H7 (cell line): ENCODE measurements at places on chromosomes 7 and 10.

- no peak for DNase-seq
Observed at GRCh38 chr7:155962968-155963300, 150.7 kb upstream of the SHH start.

- DNase-seq = no peak
Observed at GRCh38 chr10:22343731-22344130, 1.6 kb upstream of the SPAG6 start.

DNA sequence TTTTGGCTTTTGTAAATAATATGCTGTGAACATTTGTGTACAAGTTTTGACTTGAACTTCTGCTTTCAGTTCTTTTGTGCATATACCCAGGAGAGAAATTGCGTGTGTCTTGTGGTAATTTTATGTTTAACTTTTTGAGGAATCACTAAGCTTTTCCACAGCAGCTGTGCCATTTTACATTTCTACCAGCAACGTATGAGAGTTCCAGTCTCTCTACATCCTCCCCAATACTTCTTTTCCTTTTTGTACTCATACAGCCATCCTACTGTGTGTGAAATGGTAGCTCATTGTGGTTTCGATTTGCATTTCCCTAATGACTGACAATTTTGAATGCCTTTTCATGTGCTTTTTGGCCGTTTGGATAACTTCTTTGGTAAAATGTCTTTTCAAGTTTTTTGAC is 66.3 kb upstream of the INHBA start:
- no peak for DNase-seq

GRCh38 chr10:132977076-132977475 is 34.7 kb upstream of the CFAP46 start:
- DNase-seq = no peak

GRCh38 chr7:135348493-135348892 is 114.9 kb downstream of the STRA8 start:
- DNase-seq = no peak

- DNase-seq = no peak
Observed at GRCh38 chr7:25429731-25430130, 201.4 kb upstream of the NPVF start.

DNA sequence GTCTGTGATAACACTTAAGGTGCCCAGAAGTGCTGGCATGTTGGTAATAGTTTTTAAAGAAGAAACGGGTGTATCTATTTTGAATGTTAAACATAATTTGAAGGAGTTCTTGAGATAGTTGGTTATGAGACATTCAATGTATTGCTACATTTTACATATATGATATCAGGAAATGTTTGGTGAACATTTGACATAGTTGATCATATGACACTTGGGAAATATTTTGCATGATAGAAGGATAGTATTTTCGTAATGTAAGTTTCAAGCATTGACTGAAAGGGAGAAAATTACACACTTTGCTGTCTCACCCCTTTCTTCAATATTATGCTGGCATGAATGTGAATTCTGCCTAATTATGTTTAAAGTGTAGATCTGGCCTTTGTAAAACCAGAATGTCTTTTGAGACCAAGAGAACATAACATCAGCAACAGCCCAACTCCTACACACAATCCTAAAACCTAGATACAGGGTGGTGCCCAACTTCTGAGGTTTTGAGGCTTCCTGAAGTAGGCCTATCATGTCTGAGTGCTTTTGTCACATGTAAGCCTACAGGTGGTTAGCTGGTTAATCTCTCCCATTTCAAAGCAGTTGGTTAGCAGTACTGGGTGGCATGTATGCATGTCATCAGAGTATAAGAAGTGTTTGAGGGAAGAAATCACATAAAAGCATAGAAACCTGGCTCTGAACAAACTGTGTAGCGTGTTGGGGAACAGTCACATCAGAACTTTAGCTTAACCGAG is 2.1 kb downstream of the ADD3 start:
- DNase-seq = no peak

DNA sequence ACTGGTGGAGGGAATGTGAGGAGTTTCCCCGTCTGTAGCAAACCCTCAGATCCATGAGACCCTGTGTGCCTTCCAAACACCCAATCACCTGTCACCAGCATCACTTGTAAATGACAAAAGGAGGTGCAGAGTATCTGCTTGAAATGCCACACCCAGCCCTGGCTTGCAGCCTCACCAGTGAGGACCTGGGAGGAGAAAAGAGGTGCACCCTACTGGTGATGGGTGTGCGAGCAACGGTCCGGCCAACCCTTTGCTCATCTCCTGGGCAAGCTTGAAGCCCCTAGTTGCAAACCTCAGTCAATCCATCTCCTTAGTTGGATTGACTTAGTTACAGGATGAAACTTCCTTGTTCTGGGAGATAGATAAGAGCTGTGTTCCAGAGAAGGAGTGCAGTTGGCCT is 62.4 kb upstream of the WAPL start:
- DNase-seq = peak; percentile 64

- no peak for DNase-seq
Observed at GRCh38 chr7:80729591-80730320, 91.3 kb downstream of the CD36 start.

DNA sequence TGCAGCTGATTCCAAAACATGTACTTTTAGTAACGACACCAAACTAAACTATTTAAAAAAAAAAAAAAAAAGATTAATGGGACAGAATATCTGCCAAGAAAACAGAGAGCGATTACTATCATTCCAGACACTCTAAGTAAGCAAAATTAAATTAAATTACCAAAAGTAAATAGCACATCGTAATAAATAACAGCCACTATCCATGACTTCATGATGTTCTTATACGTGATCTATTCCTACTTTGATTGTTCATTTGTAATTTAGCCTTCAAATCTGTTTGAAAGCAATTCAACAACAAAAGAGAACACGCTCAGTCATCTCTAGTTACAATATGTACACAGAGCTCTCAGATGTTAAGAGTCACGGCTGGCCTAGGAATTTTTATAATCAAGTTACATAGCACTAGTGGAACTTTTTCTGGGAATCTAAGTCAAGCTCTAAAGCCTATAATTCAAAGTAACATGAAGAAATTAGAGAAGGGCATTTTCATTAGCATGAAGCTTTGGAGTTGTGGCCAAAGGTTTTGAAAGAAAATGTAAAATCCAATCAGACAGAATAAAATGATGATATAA is 241.7 kb upstream of the NEBL start:
- no peak for DNase-seq

GRCh38 chr7:142231716-142232115 is 26.1 kb downstream of the PRSS58 start:
- DNase-seq = peak; percentile 80

DNA sequence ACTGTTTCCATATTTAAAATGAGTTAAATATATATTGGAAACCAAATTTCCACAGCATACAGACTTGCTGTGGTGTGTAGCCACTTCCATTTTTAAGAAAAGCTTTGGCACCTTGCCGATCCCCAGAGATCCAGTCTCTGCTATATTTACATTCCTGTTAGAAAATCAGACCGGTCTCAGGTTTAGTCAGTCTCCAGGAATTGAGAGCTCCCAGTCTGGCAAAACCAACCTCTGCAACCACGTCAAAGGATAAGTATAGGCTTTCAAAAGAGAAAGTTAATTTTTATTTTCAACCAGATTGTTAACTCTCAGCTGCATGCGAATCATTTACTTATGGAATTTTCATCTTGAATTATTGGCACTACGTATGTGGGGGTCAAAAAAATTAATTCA is 28.2 kb downstream of the PUS7 start:
- DNase-seq = no peak

GRCh38 chr7:90661290-90662151 is 65.4 kb downstream of the CDK14 start:
- DNase-seq = peak; percentile 4

DNA sequence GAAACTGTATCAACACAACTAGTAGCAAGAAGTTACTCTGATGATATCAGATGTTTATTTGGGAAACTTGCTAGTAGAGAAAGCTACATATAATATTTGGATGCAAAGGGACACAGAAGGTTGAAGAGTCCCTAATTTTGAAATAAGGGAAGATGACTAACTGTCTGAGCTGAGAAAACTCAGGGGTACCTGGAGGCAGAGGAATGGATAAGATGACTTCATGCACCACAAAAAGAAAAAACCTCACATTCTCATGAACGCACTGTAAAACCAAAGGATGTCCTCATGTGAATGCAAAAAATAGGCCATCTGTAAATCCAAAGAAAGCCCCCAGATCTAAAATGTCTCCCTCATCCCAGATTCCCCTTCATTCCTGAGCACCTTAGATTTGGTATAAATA is 29.3 kb downstream of the PRSS2 start:
- no peak for DNase-seq

- DNase-seq = no peak
Observed at GRCh38 chr7:122727354-122727753, 24.6 kb upstream of the RNF148 start.

DNA sequence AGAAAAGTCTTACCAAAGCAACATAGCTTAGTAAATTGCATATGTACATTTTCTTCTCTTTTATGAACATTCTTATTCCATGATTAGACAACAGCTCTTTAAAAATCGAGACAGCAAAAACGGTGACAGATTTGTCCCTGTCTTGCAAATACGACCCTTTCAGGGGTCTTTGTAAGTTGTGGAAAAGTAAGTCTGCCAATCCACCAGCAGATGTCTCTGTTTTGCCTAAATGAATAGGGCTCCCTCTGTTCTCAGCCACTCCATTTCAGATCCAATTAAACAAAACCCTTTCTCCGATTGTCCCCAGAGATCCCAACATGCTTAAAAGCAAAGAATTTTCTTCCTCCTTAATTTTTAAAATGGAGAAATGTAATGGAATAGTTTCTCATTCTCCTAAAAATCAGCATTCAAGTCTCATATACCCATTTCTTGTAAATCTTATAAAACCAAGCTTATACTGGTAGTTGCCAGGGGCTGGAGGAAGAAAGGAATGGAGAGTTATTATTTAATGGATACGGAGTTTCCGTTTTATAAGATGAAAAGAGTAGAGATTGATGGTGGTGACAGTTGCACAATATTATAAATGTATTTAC is 61.0 kb upstream of the NFE2L3 start:
- peak; percentile 78 for DNase-seq

- no peak for DNase-seq
Observed at GRCh38 chr10:125482108-125482507, 200.9 kb downstream of the TEX36 start.

- peak; percentile 77 for DNase-seq
Observed at GRCh38 chr7:24318326-24318725, 34.3 kb downstream of the NPY start.

DNA sequence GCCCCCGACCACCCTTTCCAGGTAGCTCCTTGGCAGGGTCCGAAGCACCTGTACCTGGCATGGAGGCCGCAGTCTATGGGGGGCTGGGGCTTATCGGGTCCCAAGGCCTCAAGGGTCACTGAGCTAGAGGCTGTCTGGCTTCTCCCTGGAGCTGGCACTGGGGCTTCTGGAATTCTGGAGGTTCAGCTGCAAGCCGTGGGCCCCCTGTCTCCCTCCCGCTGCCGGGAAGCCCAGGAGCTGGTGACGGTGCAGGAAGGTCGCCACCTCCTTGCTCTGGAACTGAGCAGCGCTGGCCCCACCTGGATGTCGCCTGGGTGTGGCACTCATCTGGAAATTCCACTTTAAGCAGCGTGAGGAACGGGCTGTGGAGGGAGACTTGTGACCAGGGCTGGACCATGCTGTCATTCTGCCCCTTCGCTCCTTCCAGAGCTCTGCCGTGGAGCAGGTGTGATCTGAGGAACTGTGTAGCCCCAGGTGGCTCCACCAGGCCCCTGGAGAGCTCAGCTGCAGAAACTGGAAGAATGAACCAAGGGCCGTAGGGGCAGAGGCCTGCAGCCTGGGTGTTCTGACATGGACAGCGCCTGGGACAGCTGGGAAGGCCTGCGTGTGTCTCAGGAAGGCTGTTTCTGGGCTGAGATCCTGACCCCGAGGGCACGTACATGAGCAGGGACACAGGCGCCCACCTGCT is 129.7 kb upstream of the PPP2R2D start:
- no peak for DNase-seq

DNA sequence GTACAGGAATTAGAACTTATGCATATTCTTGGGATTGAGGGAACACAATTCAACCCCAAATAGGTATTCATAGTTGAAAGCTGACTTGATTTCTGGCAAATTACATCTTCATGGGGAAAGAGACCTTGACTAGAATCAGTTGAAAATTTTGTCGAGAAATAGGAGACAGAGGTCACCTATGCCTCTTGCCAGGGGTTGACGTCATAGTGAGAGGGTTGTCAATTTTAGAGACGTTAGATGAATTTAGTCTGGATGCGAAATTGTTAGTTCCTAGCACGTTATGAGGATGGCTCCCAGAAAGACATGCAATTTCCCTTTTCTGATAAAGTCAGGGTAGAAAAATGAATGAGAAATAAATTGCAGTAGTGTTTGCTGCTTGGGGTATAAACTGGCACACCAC is 59.3 kb downstream of the SEC61G start:
- no peak for DNase-seq

GRCh38 chr10:50251394-50251793 is at the start of gene ASAH2:
Gene ASAH2 (minus strand): TSS chr10:50251516. CDS start chr10:50248610, 2,906 bp downstream.
- no peak for DNase-seq

DNA sequence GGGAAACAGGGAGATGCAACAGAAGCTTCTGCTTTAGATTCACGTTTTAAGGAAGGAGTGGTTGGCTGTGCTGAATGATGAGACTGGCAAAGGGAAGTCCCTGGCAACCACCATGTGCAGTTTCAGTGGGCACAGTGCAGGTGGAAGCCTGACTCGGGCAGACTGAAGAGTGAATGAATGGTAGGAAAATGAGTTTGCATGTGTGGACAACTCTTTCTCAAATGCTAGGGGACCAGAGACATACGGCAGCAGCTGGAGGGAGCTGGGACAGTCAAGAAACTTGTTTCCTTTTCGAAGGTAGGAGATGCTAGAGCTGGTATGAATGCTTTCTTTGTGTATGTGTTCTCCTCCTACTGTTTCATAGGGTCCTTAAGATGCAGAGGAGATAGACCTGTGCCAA is 29.0 kb downstream of the PODXL start:
- no peak for DNase-seq

GRCh38 chr10:6667679-6668270 is 87.7 kb upstream of the PRKCQ start:
- peak; percentile 16 for DNase-seq

- no peak for DNase-seq
Observed at GRCh38 chr7:158682456-158682855, 22.1 kb downstream of the NCAPG2 start.

- DNase-seq = no peak
Observed at GRCh38 chr10:13989616-13990015, 341.1 kb downstream of the FRMD4A start.

DNA sequence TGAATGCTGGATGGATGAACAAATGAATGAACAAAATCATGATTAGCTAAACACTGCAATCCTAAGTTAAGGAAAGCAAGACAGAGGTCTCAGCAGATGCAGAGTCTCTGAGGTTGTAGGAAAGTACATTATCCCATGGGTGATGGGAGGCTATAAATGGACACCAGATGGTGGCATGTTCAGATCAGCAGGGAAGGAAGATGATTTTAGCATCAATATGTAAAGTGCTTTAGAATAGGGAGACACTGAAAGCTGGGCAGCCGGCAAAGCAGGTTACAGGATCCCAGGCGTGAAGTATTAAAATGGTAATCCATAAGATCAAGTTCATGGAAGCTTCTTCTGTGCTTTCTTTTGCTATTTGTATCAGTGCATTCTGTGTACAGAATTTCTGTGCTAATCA is 7.9 kb upstream of the RAPGEF5 start:
- DNase-seq = no peak
